ENCODE measurements at places on chromosomes 4 and X.

- no peak for DNase-seq
These were observed 180.2 kb upstream of the TET2 start for GRCh38 chr4:104966349-104967033.

- no peak for DNase-seq
These were observed 120.8 kb downstream of the RASL11B start for GRCh38 chr4:52982946-52983340.

- no peak for DNase-seq
These were observed 161.3 kb downstream of the KIT start for GRCh38 chr4:54819034-54819433.

GRCh38 chrX:77426811-77427210, 20.4 kb upstream of the FGF16 start:
- DNase-seq, result no peak

DNA sequence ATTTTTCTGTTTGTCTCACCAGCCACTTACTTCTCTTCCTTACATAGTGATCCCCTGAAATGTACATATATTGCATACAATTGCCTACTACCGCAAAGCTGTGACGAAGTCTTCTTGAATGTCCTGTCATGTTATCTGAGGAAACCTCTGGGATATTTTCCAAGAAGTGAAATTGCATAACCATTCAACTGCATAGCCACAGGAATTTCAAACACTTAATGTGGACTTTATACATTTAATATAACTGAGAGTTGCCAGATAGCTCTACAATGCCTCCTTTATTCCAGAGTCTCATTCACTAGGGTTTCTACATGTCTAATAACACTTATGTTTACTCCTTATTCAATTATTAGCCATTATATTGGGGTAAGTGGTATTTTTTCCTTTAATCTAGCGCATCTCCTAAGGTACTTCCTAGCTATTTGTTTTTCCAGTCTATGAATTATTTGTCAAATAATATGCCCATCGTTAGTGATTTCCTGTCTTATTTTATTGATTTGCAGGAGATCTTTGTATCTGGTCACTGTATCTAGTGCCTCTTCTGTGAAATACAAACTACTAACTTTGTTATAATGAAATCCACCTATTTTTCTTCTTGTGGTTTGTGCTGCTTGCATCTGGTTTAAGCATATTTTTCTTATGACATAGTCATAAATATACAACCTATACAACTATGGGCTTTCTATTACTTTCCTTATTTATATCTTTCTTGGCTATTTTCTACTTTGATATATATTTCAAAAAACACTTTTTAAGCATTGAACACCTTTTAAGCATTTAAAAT, 69.2 kb upstream of the GRID2 start:
- no peak for DNase-seq

- DNase-seq, result no peak
These were observed 127.3 kb upstream of the CPEB2 start for GRCh38 chr4:14874990-14875389.

DNA sequence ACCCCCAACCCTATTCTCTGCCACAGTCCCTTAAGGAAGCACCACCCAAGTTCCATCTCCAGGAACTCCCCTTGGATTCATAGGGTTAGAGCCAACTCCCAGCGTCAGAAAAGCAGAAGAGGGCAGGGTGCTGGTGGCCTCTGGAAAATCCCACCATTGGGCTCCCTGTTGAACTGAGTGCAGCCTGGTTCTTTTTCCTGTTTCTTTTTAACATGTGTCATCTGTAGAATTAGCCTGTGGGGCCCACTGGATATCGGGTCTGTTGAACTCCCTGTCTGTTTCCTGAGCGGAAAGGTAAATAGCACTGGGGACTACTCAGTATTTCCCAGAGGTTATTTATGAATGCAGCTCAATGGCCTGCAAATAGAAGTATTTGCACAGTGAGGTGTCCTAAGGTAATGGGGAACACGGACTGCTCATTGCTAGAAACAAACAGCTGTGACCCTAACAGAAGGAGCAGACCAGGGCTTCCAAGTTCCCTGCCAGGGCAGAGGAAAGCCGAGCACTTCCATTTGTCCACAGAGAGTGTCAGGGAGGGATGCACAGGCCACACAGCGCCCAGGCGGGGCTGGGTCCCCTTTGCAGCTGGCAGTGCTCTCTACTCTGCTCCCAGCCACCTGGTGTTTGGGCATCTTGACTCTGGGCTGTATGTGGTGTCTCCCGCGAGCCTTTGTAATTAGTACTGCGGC, 102.6 kb downstream of the FHDC1 start:
- no peak for DNase-seq

- DNase-seq, result no peak
These were observed 107.9 kb downstream of the CPEB2 start for GRCh38 chr4:15110120-15110571.

DNA sequence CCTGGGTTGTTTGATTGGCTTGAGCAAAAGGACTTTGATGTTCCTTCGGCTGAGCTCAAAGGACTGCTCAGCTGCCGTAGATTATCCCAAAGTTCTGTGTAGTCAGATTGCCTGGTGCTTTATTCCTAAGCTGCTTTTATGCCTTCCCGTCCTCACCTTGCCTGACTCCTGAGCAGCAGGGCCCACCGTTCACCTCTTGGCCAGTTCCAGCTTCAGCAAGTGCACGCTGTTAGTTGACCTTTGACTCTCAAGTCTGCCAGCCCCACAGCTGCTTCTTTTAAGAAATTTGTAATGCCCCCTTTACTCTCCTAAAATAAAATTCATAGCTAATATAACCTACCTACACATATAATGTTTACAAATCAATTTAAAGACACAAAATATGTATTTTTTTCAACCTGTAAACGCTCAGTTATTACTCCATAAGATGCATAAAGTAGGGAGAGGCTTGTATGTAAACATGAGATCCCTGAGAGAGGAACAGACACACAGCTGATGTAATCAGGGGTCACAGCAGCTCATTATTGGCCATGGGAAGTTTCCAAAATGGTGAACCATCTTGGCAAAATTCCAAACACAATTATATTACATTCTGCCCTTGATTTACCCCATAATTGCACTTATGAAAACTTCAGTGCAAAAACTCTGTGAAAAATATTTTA, 28.6 kb downstream of the UCHL1 start:
- DNase-seq, result no peak

DNA sequence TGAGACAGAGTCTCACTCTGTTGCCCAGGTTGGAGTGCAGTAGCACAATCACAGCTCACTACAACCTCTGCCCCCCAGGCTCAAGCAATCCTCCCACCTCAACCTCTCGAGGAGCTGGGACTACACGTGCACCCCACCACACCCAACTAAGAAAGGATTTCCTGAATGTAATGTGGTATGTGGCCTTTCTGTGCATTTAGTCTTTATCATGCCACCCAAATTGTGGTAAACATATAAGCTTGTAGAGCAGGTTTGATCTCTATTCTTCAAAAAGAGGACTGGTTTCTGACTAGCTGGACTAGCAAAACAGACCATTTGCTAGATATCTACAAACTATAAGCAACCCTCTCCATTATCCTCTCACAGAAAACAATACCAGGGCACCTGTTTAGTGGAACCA, 33.6 kb downstream of the ELOVL6 start:
- DNase-seq, result no peak

DNA sequence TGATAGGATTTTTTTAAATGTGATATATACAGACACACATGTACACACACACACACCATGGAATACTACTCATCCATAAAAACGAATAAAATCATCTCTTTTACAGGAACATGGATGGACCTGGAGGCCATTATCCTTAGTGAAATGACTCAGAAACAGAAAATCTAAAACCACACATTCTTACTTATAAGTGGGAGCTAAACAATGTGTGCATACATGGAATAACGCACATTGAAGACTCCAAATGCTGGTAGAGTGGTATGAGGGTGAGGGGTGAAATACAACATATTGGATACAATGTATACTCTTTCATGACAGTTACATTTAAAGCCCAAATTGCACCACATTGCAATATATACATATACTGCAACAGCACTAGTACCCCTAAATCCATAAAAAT, 120.2 kb upstream of the ADGRL3 start:
- DNase-seq, result no peak

- no peak for DNase-seq
These were observed 50.1 kb downstream of the TSPAN5 start for GRCh38 chr4:98608356-98608755.

- no peak for DNase-seq
These were observed 372.9 kb upstream of the NDST3 start for GRCh38 chr4:117661091-117662072.

GRCh38 chrX:20454117-20454516, 187.4 kb upstream of the RPS6KA3 start:
- no peak for DNase-seq

- DNase-seq, result no peak
These were observed 845.8 kb downstream of the TECRL start for GRCh38 chr4:63563288-63564014.

Measured in gastrocnemius medialis (tissue), 4 donors.